ENCODE measurements at places on chromosomes 6 and 20. TPM values are rescaled to one million over a fixed set of nuclear protein-coding genes. Genes with fewer than 3 reads are reported as not detected.

- H3K36me3 ChIP-seq = no peaks in the 10 kb centered on the region
- no peak for DNase-seq
- H3K27me3 ChIP-seq = no peaks in the 10 kb centered on the region
- H3K27ac ChIP-seq = no peak overlapping the region
- H3K4me1 ChIP-seq = no peaks in the 10 kb centered on the region
- H3K4me3 ChIP-seq = no peak overlapping the region
Observed at GRCh38 chr6:17591287-17591686, 8.8 kb upstream of the FAM8A1 start.

DNA sequence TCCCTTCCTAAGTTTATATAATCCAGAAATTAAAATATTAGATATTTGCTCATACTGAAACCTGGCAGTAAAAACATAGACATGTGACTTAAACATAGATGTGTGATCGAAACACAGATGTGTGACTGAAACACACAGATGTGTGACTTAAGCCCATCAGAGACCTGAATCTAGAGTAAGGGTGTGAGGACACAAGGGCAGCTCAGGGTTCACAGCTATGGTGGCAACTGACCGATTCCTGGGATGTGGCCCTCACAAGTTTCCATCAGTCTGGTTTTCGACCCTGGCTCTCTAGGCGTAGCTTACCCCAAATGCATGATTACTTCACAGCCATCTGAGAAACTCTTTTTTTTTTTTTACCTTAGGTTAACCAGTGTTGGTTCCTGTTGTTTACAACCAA lies 137.0 kb downstream of the NRN1 start:
- DNase-seq = no peak
- H3K36me3 ChIP-seq = no peaks in the 10 kb centered on the region
- H3K27me3 ChIP-seq = no peaks in the 10 kb centered on the region
- no peak overlapping the region for H3K27ac ChIP-seq
- H3K4me3 ChIP-seq = no peak overlapping the region

DNA sequence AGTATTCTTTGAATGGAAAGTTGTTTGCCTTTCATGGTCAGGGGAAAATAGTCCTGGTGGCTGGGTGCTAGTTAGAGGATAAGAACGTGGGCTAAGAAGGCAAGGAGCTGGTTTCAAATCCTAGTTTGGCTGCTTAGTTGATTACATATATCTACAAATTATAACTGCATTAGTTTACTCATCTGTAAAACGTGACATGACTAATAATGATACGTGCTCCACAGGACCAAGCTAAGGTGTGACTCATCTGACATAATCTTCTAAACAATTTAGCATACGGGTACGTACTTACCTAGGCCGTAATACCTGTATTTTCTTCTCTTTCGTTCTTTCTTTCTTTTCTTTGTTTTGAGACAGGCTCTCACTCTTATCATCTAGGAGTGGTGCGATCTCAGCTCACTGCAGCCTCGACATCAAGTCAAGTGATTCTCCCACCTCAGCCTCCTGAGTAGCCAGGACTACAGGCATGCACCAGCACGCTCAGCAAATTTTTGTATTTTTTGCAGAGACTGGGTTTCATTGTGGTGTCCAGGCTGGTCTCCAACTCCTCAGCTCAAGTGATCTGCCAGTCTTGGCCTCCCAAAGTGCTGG lies 1274.2 kb upstream of the GJE1 start:
- no peaks in the 10 kb centered on the region for H3K36me3 ChIP-seq
- no peaks in the 10 kb centered on the region for H3K27me3 ChIP-seq
- DNase-seq = no peak
- H3K4me1 ChIP-seq = no peaks in the 10 kb centered on the region
- H3K4me3 ChIP-seq = no peak overlapping the region

DNA sequence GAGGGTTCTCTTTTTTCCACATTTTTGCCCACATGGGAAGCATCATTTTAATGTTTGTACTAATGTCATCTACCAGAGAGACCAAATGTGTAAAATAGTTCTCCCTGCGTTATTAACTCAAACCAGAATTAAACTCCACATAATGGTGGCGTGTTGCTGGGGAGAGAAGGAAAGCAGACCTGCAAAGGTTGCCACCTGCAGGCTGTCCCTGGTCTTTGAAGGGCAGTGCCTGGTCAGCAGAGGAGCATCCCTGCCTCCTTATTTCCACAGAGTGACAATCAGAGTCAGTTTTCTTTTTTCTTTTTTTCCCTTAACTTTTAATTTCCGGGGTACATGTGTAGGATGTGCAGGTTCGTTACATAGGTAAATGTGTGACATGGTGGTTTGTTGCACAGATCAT lies 214.5 kb downstream of the TBX18 start:
- no peak overlapping the region for H3K27ac ChIP-seq
- H3K36me3 ChIP-seq = no peaks in the 10 kb centered on the region
- DNase-seq = peak; percentile 57

DNA sequence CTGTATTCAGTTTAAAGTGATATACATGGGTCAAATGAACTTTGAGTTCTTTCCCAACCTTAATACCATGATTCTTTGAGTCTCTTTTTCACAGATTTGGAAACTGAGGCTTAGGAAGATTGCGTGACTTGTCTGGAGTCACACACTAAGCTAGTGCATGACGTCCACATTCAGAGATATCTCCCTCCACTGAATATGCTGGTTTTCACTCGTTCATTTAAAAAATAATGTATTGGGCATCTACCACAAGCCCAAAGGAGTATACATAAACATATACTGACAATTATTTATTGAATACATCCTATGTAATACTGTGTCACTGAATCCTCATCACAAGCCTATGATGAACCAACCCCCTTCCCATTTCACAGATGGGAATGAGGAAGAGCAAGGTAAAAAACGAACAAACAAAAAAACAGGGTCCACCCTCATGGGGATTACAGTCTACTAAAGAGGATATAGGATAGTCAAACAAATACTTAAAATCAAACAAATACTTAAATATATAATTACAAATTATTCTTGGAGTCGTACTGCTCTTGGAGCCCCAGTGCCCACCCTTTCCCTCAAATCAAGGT lies 611 bp upstream of the TM9SF4 start:
- H3K4me3 ChIP-seq = peak overlapping the region; percentile 71
- H3K4me1 ChIP-seq = peaks cover 11% of the 10 kb centered on the region
- no peak overlapping the region for H3K27ac ChIP-seq

DNA sequence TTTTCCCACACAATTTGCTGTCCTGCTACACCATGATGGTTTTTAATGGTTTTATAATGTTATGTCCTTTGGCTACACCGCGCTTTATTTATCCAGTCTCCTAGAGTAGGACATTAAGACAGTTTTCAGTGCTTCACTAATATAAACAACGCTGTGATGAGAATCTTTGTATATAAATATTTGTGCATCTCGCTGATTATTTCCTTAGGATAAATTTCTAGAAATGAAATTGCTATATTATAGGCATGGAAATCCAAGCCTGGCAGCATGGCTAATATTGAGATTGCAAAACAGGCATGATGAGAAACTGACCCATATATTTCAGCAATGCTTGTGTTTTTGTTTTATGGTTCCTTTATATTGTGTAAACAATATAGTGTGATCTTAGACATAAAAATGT lies 81.4 kb upstream of the ATXN1 start:
- no peak for DNase-seq
- H3K36me3 ChIP-seq = no peaks in the 10 kb centered on the region
- H3K4me3 ChIP-seq = no peak overlapping the region
- H3K27ac ChIP-seq = no peak overlapping the region
- no peaks in the 10 kb centered on the region for H3K27me3 ChIP-seq

- H3K27ac ChIP-seq = peak overlapping the region; percentile 64
- H3K36me3 ChIP-seq = no peaks in the 10 kb centered on the region
- no peak overlapping the region for H3K4me3 ChIP-seq
- DNase-seq = peak; percentile 49
- H3K4me1 ChIP-seq = no peaks in the 10 kb centered on the region
- no peaks in the 10 kb centered on the region for H3K27me3 ChIP-seq
Observed at GRCh38 chr6:127302728-127303660, 36.3 kb downstream of the RNF146 start.

DNA sequence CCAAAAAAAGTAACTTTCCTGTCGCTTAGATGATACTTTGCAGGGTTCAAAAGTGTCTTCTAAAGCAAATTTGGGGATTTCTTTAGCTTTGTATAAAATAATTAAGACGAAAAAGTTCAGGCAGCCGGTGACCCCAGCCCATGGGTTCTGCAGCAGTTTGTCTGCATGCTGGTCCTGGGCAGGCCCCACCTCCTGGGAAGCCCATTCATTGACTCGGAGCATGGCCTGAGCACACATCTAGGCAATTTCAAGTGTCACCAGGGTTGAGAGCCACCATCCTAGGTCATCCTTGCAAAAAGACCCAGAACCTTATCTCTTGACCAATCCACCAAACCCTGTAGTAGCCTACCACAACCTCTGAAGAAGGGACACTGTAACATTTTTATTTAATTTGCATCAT lies 20.6 kb downstream of the BFSP1 start:
- no peaks in the 10 kb centered on the region for H3K4me1 ChIP-seq
- no peak for DNase-seq
- H3K4me3 ChIP-seq = no peak overlapping the region
- no peaks in the 10 kb centered on the region for H3K36me3 ChIP-seq

DNA sequence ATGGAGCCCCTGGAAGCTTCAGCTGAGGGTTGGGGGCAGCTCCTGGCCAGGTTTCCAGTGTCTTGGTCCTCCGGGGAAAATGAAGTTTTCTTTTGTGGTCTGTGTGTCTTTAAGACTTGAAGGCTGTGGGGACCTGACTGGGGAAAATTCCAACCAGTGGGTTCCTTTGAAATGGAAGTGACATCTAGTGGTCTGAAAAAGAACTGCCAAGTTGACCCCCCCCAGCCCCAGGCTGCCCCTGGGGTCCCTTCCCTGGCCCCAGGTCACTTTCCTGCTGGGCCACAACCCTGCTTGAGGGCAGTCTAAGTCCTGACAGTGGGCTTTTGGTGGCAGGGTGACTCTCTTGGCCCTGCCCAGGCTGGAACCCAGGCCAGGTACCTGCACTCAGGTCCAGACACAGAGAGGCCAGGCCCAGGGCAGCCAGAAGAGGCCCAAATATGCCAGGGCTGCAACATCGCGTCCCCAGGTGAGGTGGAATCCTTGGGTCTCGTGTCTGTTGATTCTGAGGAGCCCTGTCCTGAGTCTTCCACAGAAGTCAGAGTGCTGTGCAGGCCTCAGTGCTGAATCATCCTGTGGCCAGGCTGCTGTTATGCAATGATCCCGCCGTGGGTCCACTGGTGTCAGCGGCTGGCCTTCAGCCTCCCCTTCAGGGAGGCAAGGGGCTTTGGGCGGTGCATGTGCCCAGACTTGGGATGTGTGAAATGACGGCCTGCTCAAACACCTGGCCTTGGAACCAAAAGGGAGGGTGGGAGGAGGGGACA lies 68.4 kb downstream of the VEGFA start:
- H3K27me3 ChIP-seq = no peaks in the 10 kb centered on the region
- peaks cover 3% of the 10 kb centered on the region for H3K4me1 ChIP-seq
- DNase-seq = peak; percentile 78
- no peak overlapping the region for H3K27ac ChIP-seq
- no peaks in the 10 kb centered on the region for H3K36me3 ChIP-seq

DNA sequence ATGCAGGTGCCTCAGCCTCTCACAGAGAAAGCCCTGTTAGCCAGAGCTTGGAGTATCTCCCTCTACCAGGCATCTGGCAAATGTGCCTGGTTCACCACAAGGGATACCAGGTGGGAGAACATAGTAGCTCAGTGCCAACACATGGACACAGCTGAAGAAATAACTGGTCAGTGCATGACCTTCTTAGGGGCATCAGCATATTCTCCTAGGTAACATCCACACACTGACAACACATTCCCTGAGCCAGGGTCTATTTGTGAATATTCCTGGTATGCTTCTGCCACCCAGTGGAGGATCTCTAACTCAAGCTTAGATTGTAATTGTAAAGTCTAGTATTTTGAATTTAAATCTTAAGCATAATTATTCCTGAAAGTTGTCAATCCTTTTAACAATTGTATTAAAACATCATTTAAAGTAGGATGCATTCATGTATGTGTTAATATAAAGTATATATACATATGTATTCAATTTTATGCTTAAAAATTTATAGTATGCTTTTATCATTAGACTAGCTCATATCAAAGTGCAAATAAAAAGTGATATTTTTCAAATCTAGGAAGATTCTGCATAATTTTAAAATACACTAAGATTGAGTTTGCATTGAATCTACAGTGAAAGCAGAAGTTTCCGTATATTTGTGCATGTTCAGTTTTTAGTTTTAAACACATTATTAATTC lies 45.3 kb upstream of the COL21A1 start:
- no peaks in the 10 kb centered on the region for H3K27me3 ChIP-seq
- no peak overlapping the region for H3K27ac ChIP-seq
- H3K4me3 ChIP-seq = no peak overlapping the region
- no peaks in the 10 kb centered on the region for H3K36me3 ChIP-seq
- H3K4me1 ChIP-seq = no peaks in the 10 kb centered on the region

- H3K27ac ChIP-seq = no peak overlapping the region
- no peak overlapping the region for H3K4me3 ChIP-seq
- H3K27me3 ChIP-seq = no peaks in the 10 kb centered on the region
- peak; percentile 64 for DNase-seq
- no peaks in the 10 kb centered on the region for H3K36me3 ChIP-seq
- H3K4me1 ChIP-seq = peaks cover 18% of the 10 kb centered on the region
Observed at GRCh38 chr6:84447651-84448050, 220.2 kb upstream of the CEP162 start.

DNA sequence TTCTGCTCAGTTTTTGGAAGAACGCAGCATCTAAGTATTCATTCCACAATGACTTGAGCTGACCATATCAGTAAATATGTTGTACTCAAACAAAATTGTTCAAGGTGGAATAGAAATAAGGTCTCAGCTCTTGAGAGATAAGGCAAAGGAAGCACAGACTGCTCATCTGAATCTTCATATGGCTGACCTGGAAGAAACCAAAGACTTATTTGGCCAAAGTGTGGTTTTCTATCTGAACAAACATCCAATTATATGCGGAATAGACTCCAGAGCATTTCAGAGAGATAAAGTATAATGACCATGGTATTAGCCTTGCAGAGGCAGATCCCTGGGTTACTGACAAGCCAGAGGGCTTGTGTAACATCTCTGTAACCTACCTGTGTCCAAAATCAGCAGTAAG lies 308.7 kb downstream of the CD83 start:
- no peak overlapping the region for H3K27ac ChIP-seq
- peaks cover 19% of the 10 kb centered on the region for H3K4me1 ChIP-seq
- H3K27me3 ChIP-seq = no peaks in the 10 kb centered on the region
- DNase-seq = no peak
- H3K36me3 ChIP-seq = no peaks in the 10 kb centered on the region
- no peak overlapping the region for H3K4me3 ChIP-seq

DNA sequence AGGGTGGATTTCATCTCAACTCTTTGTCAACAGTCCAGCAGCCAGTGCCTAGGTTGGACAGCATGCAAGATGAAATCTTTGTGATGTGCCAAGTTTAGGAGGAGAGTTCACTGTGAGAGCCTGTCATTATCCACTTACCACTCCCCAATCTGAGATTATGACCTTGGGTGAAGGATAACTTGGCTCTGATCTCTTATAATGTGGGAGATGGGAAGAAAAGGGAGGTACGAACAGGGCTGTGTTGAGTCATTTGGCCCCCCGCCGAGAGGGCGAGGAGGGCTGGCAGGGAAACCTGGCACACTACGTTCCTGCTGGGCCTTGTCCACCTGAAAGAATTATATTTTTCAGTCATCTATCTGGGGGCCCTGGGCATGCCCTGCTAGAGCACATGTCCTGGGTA lies 35.8 kb downstream of the LAMA4 start:
- H3K27me3 ChIP-seq = no peaks in the 10 kb centered on the region
- peaks cover 18% of the 10 kb centered on the region for H3K4me1 ChIP-seq
- no peak for DNase-seq
- no peak overlapping the region for H3K27ac ChIP-seq

Gene TRPC4AP
- total RNA-seq = 74.1 TPM

Gene HRH3
- 5.2 TPM for total RNA-seq

Gene DNPH1
- total RNA-seq = 29.2 TPM

Gene UNC93A
- not detected for total RNA-seq

Gene PKIB
- 170 TPM for total RNA-seq

Measured in GM23338 (cell line).